ENCODE measurements at places on chromosomes 2 and 18. TPM values are rescaled to one million over a fixed set of nuclear protein-coding genes. Genes with fewer than 3 reads are reported as not detected.

Gene CPS1
- 1.1 TPM for total RNA-seq

- DNase-seq: no peak
Observed at GRCh38 chr2:41710944-41711343, 336.9 kb upstream of the PKDCC start.

Gene FAP
- 2.1 TPM for total RNA-seq

Gene CMPK2
- total RNA-seq: 26.6 TPM

GRCh38 chr2:3604991-3605961 lies 10.4 kb downstream of the COLEC11 start:
- DNase-seq: peak; percentile 58

Gene METAP1D
- total RNA-seq: 11.1 TPM

- no peak for DNase-seq
Observed at GRCh38 chr2:54388076-54388475, 68.1 kb upstream of the SPTBN1 start.

DNA sequence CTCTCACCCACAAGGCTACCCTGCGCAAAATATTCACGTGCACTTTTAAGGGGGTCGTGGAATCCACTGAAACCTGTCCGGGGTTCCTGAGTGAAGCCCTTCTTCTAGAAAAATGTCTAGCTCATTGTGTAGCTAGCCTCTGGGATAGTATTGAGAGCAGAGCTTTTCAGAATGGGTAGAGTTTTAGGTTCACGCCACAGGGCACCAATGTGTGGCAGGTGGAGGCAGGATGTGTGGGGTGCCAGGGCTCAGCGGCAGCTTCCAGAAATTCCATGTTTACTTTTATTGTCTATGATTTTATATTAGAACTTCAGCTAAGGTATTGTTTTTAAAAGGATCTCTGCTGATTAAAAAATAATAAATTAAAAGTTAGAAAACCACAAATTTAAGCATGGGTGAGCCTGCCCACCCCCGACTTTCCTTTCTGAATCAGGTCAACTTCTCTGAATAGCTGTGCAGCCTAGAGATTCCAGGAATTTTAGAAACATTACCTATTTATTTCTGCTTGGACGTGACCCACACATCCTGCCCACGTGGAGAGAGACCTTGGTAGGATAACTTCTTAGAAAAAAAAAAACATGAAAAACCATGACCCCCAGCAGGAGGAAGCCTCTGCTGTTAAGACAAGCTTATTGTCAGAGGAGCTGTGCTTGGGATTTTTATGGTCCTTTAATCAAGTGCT lies 163.7 kb downstream of the CTIF start:
- no peak for DNase-seq

Gene ADGRF3
- 0.59 TPM for total RNA-seq

DNA sequence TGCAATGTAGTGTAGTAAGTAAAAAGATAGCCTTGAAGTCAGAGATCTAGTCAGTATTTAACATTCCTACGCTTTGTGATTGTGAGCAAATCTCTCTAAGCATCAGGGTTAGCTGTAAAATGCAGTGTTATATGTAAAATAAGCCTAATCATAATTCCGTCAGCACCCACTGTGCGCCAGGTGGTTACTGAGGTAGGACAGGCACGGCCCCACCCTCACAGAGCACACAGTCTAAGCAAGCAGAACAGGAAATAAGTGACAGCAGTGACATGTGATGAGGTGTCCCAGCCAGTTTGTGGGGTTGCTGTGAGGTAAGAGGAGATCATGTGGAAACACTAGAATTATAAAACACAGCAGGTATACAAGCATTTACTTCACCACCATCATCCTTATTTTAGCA lies 267.1 kb downstream of the ICOS start:
- DNase-seq: no peak

- no peak for DNase-seq
Observed at GRCh38 chr2:19362094-19362754, 3.8 kb upstream of the OSR1 start.

DNA sequence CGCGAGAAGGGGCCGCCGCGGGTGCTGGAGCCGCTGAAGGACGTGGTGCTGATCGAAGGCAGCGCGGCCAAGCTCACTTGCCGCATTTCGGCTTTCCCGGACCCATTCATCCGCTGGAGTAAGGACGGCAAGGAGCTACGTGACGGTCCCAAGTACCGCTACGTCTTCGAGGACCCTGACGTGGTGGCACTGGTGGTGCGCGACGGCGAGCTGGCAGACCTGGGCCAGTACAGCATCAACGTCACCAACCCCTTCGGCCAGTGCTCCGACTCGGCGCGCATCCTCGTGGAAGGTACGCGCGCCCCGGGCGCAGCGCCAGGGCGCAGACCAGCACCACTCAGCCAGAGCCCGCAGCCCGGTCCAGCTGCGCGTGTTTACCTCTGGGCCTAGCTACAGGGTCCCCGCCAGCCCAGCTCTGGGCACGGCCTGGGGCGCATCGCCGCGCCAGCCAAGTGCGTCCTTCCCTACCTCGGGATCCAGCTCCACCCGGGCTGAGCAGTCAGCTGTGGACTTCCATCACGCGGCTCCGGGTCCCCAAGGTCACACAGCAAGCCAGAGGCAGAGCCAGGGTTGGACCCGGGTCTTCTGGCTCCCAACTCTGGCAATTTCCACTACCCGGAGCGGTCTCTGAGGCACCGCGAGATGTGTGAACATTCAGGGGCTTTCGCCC lies 1.7 kb upstream of the GMPPA start:
- no peak for DNase-seq

DNA sequence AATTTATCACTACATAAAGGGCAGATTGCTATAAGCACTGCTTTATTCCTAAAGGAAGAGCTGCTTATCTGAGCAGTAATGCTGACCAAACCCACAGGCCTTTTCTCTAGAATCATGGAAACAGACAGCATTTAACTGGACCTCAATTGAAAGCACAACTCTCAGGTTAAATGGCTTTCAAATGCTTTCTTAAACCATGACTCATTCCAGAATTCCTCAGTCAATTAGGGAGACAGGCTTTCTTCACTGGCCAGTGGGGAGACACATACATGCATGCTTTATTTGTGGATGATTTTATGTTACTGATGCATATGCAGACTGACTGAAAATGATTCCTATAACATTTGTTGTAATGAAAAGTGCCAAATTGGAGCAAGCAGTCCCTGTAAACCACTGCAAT lies 114.6 kb downstream of the ACVR1 start:
- DNase-seq: no peak

Gene GCG
- not detected for total RNA-seq

- DNase-seq: no peak
Observed at GRCh38 chr2:147980940-147981528, 39.5 kb downstream of the ORC4 start.

DNA sequence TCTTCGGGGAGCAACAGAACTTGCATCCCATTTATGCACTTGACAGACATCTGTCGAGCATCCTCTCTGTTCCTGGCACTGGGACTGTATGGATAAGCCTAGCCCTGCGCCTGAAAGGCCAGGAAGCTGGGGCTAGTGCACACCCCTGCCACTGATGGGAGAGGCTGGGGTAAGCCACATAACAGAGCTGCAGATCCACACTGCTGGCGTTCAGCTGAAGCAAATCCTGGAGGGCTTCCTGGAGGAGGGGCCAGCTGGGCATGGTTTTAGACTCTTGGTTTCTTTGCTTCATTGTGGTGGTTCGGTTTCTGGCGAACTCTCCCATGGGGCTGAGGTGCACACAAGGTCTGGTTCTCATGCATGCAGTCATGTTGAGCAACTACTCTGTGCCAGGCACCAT lies 45.5 kb upstream of the FOSL2 start:
- DNase-seq: no peak

Gene CD302
- total RNA-seq: 3.4 TPM

- no peak for DNase-seq
Observed at GRCh38 chr2:72895759-72896281, 8.6 kb downstream of the SPR start.

Gene FOXD4L1
- 0.92 TPM for total RNA-seq

DNA sequence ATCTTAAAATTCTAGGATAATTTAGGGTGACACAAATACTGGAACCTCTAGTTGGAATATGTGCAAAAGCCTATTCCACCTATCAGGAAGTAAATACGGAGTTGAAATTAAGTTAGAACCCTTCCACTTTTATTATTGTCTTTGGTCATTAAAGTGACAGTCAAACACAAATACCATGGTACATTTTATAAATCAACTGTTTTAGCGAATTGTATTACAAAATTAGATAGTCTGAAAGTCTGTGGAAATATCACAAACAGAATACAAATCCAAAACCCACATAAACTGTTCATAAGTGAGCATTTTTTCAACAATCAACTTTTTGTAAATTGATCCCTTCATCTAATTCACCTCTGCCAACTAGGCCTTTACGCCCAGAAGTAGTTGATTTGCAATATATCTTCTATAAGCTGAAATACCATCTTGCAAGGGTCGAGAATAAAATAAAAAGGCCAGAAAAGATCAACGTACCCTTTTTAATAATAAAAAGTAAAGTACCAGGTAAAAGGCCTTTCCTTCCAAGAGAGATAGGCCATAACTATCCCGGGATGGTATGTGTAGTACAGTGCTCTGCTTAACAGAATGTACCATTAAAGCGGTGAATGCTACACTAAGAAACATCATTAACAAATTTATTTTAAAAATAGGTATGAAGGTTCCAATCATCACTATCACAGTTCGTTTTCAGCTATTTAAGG lies 1.3 kb downstream of the USP34 start:
- no peak for DNase-seq

GRCh38 chr2:182767578-182767977 lies 51.5 kb downstream of the DNAJC10 start:
- DNase-seq: no peak

- no peak for DNase-seq
Observed at GRCh38 chr2:38266382-38267061, 110.6 kb downstream of the ATL2 start.

DNA sequence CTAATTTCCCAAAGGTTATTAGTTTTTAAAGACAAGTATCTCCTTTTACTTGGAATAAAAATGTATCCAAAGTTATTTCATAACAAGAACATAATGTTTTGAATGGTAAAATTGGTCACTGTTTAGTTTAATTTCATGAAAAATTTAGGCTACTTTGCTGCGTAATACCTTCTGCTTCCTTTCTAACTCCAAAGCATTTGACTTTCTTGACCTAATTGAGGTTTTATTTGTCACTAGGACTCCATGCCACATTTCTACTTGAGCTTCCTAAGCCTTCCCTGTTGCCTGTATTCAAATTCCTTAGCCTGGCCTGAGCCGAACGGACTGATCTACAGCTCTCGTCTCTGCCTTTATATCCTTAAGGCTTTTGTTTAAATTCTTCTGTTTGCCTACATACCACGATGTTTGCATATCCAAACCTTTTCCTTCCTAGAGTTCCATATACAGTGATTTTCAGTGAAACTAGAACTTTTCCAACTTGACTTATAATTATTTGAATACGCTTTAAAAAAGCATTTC lies 25.1 kb downstream of the ARMC9 start:
- DNase-seq: no peak

Gene NOSTRIN
- total RNA-seq: 12.5 TPM

Gene SP5
- 0.73 TPM for total RNA-seq

Gene AAMP
- total RNA-seq: 117 TPM

DNA sequence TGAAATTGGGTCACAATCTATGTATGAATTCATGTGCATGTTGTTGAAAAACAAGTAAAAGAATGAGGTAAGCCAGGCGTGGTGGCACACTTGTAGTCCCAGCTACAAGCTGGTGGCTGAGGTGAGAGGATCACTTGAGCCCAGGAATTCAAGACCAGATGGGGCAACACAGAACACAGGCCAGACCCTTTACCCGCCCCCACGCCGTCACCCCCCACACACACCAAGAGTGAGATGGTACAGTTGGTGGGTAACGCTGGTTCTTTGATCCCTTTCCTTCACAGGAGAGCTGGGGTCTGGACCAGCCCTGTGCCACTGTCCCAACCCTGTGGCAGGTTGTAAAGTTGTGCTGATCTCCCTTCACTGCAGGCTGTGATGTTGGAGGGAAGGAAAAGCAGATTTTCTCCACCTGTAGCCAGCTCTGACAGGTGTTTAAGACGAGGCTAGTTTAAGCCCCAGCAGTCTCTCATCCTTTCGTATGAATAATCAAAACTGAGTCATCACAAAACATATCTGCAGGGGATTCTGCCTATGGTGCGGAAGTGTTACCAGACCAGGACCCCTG lies 13.6 kb downstream of the B3GNT2 start:
- DNase-seq: no peak

GRCh38 chr2:33573657-33574056 lies 25.4 kb downstream of the FAM98A start:
- no peak for DNase-seq

DNA sequence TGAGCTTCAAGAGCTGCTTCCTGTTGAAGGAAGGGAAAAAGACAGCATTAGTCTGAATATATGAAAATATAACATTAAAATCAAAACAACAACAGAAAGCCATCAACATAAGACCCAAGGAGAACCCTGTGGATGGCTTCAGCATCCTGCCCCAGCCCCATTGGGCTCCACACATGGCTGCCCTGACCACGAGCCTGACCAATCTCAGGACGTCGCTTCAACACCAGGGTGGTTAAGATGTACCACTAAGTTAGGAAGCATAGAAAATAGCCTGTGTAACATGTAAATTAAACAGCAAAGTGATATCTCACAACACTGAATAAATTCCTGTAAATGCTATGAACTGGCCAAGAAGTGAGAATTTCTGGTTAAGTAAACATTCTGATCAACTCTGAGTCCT lies 77.2 kb upstream of the CD226 start:
- no peak for DNase-seq

DNA sequence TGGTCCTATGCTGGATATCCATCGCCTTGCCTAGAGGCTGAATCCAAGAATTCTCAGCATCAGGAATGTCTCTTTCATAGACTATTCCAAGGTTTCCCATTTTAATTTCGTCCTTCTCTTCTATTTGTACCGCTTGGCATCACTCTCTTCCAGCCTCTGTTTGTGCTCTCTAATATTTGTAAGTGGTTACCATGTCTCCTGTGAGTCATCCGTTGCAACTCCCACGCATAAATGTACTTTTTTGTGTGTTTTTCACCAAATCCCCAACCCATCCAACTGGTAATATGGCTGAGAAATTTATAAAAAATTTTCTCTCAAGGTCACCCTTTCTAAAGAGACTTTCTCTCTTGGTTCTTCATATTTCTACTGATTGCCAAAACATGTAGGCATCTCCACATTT lies 21.8 kb downstream of the COLEC12 start:
- DNase-seq: no peak

DNA sequence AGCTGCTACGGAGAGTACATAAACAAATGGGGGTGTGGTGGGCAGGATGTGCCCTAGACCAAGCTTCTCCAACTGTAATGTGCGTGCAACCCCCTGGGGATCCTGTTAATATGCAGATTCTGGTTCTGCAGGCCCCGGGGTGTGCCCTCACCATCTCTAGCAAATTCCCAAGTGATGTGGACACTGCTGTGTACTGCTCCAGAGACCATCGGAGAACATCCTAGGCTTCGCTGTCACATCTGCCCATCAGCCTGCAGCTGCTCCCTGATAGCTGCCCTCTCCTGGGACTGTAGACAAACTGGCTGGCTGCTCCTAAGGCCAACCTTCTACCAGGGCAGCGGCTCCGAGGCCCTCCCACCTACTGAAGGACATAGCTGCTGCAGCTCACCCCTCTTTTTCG lies 3.2 kb downstream of the HS1BP3 start:
- no peak for DNase-seq

GRCh38 chr2:127191331-127192219 lies 28.5 kb downstream of the CYP27C1 start:
- DNase-seq: no peak
